ENCODE measurements at places on chromosomes 3 and 15.

- DNase-seq = no peak
These were observed 144.3 kb downstream of the KCNMB2 start for GRCh38 chr3:178680489-178680888.

- DNase-seq = no peak
These were observed 7.9 kb downstream of the VGLL4 start for GRCh38 chr3:11635680-11636393.

DNA sequence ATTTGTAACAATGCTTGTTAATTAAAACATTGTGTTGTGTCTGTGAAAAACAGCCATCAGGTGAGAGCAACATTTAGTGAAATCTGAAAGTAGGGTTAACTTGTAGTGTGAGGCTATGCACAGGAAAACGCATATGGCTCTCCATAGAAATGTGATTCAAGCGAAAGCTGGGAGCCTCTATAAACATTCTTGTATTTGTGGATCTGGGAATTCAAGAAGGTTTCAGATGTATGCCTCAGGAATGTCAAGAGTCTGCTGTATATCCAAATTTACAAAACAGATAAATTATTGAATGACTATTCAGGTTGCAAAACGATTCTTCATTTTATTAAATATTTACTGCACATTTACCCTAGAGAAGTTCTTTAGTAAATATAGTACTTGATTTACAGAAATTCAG, 166.0 kb downstream of the THSD4 start:
- no peak for DNase-seq

- DNase-seq = no peak
These were observed 41.2 kb downstream of the HES1 start for GRCh38 chr3:194177141-194177540.

GRCh38 chr15:68617001-68617400, 38.2 kb downstream of the CORO2B start:
- no peak for DNase-seq

DNA sequence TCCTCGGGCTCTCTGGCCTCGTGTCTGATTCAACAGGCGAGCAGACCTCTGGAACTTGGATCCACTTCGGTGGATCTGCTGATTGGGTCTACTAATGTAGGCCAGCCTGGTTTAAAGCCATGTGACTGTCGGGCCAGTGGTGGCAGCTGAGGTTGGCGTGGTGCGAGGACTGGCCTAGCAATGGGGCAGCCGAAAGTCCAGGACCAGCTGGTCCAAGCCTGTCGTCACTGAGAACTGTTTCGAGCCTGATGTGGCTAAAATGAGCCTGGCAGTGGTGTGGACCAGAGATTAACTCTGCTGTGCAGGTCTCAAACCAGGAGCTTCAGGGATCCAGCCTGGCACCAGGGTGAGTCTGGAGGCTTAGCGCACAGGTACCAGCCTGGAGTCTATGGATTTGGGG, 56.4 kb upstream of the ROBO1 start:
- DNase-seq = no peak

GRCh38 chr3:60136601-60137000, 1086.8 kb upstream of the CFAP20DC start:
- DNase-seq = no peak

DNA sequence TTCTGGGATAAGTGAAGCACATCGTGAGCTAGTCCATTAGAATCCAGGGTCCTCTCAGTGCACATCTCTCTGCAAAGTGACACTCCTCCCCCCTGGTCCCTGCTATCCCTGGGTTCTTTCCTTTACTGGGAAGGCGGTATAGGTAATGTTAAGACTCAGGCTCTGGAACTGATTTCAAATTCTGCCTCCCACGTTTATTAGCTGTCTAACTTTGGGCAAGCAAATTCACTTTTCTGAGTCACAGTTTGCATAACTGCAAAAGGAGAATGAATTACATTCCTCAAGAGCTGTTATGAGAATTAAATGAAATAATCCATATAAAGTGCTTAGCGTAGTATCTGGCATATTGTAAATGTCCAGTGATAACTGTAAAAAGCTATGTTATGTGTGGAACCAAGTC, 168.1 kb upstream of the LRRN1 start:
- DNase-seq = no peak

DNA sequence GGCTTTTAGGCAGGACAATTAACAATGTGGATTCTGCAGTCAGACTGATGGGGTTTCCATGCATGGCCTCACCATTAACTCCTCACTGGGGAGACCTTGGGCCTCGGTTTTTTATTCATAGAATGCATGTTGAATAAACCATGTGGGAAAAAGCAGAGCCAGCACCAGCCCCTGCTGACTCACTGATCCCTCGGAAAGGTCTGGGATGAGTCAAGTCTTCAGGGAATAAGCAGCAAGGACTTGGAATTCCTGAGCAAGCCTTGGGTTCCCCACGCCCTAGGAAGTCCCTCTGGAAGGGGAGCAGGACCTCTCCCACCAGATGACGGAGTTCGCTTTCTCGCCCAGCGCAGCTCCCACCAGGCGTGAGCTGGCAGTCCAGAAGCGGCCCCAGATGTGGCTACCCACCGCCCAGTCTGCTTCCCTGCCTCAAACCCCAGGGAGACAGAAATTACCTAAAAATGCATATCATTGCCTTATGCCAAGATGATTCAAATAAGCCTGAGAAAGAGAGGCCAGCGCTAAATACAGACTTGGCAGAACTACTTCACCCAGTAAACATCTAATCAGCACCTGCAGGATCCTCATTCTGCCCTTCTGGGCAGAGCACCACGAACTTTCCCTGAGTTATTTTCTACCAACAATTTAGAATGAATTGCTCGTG, 45.4 kb downstream of the BTD start:
- DNase-seq = no peak

DNA sequence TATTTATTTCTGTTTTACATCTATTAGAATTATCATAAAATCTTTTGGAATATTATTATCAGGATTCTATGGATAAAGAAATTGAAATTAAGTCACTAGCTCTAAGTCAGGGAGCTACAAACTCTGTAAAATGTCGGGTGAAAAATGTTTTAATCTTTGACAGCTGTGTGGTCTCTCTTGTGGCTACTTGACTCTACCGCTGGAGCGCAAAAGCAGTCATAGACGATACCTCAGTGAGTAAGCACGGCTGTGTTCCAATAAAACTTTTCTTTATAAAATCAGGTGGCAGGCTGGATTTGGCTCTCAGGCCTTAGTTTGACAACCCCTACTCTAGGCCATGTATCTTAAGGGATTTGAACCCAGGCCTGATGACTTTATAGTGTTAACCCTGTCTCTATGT, 88.5 kb upstream of the PFN2 start:
- DNase-seq = no peak

DNA sequence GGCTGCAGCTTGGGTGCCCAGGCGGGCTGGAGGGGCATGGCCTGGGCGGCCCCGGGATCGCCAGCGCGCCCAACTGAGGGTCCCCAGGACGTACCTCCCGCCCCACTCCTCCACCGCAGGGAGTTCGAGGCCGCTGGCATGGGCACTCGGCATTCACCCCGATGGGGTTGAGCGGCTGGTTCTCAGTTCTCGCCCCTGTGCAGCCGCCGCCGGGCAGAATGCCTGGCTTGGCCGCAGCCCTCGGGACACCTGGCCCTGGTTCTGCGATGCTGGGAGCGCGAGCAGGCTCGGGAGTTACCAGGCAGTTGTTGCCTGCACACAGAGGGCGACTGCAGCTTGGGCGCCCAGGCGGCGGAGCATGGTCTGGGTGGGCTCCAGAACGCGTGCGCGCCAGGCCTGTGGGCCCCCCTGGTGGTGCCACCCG, 121.4 kb downstream of the LMLN start:
- no peak for DNase-seq

DNA sequence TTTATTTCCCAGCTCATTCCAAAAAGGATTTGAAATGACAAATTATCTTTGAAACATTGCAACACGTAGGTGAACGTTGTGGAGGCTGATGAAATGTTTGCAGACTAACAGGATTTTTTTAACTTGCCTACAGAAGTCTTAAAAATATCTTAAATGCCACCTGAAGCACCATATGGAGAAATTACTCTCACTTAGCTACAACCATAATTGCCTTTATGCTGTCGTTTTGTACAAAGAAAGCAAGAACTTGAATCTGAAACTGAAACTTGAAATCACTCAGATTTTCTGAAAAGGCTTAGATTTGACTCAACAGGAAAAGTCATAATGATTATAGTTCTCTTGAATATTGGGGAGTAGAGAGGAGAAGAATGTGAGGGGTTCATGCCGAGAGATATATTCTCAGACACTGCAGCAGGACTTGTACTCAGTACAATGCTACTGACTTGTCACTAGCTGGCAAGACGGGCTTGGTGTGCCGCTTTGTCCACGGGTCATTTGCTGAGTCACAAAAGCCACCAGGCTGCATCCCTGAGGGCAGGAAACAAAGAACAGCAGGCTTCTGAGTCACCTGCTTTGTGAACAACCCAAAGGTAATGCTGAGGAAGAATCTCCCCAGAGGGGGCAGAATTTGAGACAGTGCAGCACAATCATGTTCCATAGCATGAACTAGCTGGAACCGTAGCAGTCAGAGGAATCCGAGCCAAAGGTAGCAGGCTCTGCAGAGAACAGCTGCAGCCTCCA, 7.1 kb upstream of the FMN1 start:
- peak; percentile 30 for DNase-seq

DNA sequence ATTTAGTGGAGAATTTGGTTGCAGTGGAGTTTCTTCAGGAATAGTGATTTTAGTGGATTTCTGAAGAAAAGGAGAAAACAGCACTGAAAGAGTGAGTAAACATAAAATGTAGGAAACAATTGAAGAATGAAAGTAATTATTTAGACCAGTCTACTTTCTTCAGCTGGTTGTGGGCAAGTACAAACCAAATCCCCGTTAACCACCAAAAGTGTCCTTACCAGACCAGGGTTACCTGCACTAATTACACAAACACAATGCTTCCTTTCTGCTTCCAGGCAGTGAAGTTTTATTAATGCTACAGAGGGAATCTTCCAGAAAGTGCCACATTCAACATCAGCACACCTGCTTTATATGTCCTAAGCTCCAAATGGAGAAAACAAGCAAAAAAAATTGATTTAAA, 248.0 kb upstream of the TBC1D5 start:
- DNase-seq = no peak

DNA sequence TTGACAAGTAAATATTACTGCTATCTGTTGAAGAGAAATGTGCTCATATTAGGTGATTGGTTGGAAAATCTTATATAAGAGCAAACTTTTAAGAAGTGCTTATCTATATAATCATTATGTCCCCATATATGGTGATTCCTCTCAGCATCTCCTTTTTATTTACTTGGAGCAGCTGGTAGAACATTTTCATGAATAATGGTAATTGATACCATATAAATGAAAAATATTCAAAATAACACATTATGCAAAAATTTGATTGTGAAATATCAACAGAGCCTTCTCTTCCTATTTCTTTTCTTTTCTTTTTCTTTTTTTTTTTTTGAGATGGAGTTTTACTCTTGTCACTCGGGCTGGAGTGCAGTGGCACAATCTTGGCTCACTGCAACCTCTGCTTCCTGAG, 56.2 kb downstream of the ROBO2 start:
- no peak for DNase-seq

GRCh38 chr3:194369522-194370279, at the start of gene LRRC15:
LRRC15 (minus strand) TSS chr3:194369743; CDS start chr3:194361043, 8,700 bp downstream.
- DNase-seq = no peak

GRCh38 chr3:66577426-66578203, 76.8 kb upstream of the LRIG1 start:
- DNase-seq = no peak

- no peak for DNase-seq
These were observed 50.0 kb upstream of the PSMD6 start for GRCh38 chr3:64073158-64073761.

GRCh38 chr3:191345334-191345733, 15.0 kb upstream of the UTS2B start:
- DNase-seq = no peak

GRCh38 chr3:66656609-66657008, 155.8 kb upstream of the LRIG1 start:
- DNase-seq = no peak

GRCh38 chr3:147937341-147937740, 528.2 kb downstream of the ZIC1 start:
- DNase-seq = no peak

DNA sequence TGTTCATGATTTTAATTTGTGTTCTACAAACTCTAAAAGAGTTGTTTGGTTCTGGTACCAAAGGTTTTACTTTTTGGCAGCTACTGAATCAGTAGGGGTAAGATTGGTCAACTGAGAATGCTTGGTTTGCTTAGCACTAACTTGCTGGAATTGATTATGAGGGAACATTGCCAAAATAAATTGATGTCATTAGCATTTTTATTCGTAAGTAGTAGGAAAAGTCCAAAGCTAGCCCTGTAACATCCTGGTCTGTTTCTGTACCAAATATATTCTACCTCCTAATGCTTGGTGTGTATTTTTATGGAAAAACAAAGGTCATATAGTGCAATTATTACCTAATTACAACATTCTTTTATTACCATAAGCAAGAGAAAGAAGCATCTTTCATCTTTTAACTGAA, 35.9 kb upstream of the KPNA4 start:
- DNase-seq = no peak

- no peak for DNase-seq
These were observed 36.4 kb downstream of the HAPLN3 start for GRCh38 chr15:88858934-88859333.

DNA sequence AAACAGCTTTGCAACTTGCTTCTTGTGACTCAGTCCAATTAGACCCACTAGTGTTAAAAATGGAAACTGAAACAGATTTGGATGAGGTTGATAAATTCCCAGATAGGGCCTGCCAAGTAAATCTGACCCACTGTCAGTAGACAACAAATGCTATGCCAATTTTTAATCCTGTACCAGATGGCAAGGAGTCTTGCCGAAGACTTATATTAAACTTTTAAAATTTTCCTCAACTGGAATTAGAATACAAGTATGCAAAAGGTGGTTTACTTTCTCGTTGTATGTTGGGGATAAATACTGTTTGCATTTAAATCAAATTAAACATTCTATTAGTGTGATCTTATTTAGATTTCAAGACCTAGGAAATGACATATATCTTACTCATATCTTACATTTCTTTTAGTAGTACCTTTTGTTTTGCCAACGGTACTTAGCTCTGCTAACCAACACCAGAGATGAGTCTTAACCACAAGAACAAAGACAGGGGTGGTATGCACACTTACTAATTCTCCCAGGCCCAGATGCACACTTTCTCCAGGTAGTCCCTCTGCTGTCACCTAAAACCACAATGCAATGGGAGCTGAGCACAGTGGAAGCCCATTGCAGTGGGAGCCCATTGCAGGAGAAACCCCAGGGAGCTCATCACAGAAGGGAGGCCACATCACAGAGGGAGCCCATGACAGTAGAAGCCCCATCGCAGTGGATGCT, 77.8 kb downstream of the WWTR1 start:
- DNase-seq = no peak
